ENCODE measurements at places on chromosomes 3 and 15.
A peak's percentile ranks its signal among the peaks of the same experiment; 100 is the strongest.

DNA sequence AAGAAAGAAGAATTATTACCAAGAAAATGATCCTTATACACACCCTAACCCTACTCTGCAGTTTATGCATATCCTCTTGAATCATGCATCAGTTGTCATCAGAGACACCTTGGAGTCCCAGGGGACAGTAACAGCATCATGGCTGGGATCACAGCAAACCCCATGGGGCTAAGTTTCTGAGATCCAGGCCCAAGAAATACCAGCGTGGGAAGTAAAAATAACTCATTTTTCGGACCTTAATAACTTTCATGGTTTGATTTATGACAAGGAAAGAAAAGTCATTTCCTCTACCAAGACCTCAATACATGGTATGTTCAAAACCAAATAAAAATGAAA is 38.8 kb upstream of the B3GNT5 start:
- DNase-seq: no peak

DNA sequence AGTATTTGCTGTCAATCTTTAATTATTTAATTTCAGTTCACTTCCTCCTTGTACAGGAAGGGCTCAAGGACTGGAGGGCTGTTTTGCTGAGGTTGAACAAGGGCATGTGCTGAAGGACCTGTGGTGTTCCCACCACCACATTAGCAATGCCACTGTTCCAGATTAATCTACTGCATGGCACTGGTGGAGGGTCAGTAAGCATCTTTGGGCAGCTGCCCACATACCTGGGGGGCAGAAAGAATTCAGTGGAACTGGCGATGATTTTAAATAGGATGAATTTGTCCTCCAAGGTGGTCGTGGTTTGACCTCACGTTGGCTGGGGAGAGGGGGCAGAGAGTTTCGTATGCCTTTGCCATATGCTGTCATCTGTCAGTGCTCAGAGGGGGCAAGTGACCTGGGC is 244.8 kb downstream of the TLE3 start:
- no peak for DNase-seq

GRCh38 chr3:129197321-129197720 is 13.6 kb upstream of the CNBP start:
- no peak for DNase-seq

DNA sequence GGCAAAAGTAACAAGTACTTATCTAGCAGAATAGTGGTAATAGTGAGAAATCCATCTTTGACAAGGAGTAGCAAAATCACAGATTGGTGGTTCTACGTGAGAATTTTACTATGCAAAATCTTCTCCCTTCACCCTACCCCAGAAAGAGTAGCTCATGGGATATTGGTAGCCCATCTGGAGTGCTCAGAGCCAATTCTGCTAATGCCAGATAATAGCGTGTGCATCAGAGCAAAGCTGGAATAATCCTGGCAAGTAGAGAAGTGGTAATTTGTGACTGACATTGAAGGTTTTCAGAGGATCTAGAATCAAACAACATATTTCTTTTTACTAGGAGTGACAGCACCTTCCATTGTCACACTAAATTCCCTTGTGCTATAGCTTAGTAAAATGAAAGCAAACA is 192.9 kb downstream of the ZBBX start:
- DNase-seq: no peak

DNA sequence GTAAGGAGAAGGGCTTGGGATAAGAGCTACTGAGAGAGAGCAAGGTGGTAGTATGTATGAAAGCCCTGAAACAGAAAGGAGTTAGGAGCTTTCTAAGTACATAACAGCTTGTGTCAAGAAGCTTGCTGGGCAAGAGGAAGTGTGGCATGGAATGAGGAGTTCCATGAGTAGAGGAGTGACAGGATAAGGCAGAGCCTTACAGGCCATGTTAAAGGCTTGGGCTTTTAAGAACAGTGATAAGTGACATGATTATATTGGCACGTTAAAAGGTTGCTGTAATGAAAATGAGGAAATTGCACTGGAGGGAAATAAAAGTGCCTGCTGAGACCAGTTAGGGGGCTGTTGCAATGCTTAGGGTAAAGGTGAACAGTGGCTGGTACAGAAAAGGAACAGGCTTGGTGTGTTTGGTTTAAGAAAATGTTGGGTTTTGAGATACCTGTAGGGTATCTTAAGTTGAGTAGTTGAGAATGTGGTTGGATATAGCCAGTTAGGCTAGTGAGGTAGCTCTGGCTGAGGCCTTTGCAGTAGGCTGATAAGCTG is 49.0 kb downstream of the MEF2A start:
- no peak for DNase-seq

DNA sequence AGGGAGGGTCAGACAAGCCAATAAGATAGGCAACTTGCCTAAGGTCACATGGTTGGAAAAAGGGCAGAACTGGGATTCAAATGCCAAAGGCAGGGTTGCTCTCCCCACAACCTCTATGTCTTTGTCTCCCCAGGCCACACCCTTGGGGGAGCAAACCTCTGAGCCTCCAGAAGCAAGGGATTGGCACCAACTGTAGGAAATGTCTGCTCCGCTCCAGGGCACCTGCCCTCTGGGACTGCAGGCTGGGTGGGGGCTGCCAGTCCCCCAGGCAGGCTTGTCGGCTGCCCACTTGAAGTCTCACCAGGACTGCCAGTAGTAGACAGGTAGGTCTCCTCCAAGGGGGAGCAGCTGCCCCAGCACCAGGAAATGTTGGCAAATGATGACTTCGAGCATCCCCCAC is 2.0 kb downstream of the FAM3D start:
- DNase-seq: no peak

- peak; percentile 63 for DNase-seq
These were observed 136.1 kb upstream of the RBMS3 start for GRCh38 chr3:29144807-29145206.

- DNase-seq: no peak
These were observed 245.0 kb downstream of the KLF13 start for GRCh38 chr15:31571676-31572075.

DNA sequence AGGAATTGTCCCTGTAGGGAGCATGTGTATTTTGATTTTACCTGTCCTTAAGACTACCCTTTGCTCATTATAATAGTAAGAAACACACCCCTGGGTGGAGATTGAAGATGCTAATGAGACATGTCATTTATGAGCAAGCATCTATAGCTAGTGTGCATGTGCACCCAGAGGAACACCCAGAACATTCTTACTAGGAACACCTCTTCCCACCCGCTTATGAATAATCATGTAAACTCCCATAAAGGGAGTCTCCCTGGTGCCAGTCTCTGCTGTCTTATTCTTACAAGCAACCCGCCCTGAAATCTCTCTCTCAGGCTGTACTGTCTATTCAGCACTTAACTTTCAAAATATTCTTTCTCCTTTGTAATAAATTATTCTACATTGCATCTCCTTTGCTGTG is 1227.3 kb downstream of the ROBO1 start:
- DNase-seq: no peak
